Type B pancreatic cell (in vitro differentiated cells): ENCODE measurements at places on chromosomes 3 and 15. TPM values are rescaled to one million over a fixed set of nuclear protein-coding genes. Genes with fewer than 3 reads are reported as not detected.

GRCh38 chr3:112375117-112375516 is 42.2 kb downstream of the CD200 start:
- no peak for DNase-seq

DNA sequence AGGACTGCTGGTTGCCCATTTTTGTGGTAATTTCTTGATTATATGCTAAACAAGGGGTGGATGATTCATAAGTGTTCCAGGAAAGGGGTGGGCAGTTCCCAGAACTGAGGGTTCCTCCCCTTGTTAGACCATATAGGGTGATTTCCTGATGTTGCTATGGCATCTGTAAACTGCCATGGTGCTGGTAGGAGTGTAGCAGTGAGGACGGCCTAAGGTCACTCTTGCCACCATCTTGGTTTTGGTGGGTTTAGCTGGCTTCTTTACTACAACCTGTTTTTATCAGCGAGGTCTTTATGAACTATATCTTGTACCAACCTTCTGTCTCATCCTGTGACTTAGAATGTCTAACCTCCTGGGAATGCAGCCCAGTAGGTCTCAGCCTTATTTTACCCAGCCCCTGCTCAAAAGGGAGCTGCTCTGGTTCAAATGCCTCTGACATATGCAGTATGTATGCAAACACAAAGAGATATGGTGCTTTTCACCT is 46.2 kb downstream of the C3orf38 start:
- no peak for DNase-seq

The ISY1 gene
- total RNA-seq = 33.2 and 35.6 TPM in 2 replicates

The SPATA12 gene
- total RNA-seq = not detected in 2 replicates

GRCh38 chr3:102189956-102190723 is 244.7 kb upstream of the ZPLD1 start:
- no peak for DNase-seq

DNA sequence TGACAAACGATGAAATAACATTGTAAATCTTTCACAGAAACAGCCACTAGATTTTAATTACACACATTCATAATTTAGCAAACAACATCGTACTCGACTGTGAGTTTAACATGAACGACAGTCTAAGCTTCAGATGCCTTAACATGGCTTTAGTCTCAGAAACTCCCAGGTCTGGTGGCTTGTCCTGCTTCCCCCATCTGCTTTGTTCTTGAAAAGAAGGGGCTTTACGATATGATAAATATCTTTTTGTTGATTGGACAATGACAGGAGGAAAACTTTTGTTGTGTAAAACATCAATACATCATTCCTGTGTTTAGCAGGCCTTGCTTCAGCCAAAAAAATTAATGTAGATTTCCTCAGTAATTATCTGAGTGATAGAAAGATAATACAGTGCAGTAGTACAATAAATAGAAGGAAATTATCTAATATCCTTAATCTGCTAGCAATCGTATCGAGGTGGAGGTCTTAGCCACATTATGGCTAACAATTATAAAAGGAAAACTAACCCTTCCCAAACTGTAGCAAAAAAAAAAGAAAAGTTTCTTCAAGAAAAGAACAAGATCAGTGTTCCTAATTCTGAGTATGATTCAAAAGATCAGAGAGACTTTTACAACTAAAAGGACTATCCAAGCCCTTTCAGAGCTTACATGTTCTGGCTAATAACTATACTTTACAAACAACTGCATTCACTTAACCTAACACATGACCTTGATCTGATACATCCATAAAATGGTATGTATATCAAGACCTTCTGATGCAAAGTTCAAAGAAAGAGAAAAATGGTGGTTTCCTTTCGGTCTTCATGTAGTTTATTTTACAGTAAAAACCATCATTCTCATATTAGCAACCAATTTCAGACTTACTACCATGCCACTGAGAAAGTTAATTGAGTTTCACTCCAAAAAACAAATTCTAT is 535.7 kb downstream of the FOXP1 start:
- no peak for DNase-seq

The ZNF385D gene
- 2.2 and 7.5 TPM in 2 replicates for total RNA-seq

- no peak for DNase-seq
Observed at GRCh38 chr3:27900316-27900715, 178.2 kb upstream of the EOMES start.

DNA sequence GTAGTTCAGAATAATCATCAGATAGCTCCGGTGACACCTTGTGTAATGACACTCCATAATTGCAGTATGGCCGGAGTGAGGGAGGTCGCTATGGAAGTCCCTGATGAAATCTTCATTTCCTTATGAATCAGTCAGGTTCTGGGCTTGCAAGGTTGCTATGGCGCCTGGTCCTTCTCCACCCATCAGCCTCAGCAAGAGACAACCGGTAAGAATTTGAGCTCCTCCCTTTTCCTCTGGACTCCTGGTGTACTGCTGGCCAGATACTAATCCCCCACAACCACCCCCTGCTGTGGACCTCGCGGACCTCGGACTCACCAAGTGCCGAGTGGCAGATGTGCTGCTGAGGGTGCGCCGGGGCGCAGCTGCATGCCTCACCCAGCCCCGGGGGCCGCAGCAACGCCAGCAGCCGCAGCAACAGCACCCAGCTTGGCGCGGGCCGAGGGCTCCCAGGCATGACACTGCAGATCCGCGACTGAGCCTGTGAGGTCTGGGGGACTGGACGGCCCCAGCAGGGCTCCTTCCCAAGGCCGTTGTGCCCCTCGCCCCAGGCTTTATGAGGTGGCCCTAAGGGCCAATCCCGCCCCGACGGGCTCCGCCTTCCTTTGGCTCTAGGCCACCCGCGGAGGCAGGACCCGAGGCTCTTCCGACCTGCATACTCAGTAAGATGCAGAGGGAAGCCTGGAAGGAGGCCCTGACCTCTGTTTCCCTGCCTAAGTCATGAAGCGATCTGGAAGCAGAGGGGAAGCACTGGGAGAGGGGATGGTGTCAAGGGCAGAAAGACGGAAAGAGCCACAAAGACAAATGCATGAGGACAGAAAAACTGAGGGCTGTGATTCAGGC is at the start of gene TIMP4:
TIMP4 (minus strand) TSS at position 526 of the 840 bp plus-strand sequence; CDS start at position 454, 72 bp downstream.
- peak; percentile 71 for DNase-seq

- no peak for DNase-seq
Observed at GRCh38 chr3:122365073-122365472, 18.0 kb downstream of the MIX23 start.

DNA sequence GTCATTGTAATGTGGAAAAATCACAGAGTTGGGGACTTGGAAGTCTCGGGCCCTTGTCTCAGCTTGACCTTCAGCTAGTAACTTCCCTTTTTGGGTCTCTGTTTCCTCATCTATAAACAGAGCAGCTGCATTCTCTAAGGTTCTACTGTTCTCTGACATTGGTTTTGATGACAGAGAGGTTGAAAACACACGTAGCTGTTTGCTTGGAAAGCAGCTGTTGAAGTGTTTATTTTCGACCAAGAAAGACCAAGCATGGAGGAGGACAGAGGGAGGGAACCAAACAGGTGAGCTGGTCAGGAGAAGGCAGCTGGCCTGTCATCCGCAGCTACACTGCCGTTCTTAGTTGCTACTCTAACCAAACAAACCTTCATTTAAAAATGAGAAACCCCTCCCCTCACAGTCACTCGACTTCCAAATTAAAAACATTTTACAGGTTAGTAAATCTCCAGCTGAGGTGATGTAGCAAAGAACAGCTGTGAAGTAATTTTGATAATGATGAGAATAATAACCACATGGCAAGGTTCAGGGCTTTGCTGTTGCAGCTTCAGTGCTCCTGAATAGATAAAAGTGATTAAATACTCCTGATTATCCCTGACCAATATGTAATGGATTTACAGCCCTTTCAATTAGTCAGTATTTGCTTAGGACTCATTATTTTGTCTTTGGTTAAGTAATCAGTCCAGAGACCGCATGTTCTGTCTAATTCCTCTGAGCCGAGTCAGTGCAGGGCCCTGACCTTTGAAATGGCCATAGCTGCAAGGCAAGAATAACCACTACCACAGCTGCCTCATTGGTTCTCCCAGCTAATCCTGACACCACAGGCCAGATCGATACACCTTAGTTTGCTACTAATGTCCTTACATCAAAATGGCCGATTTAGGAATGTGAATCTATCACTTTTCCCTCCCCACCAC is 65.3 kb downstream of the MEIS2 start:
- no peak for DNase-seq

The CFAP20DC gene
- total RNA-seq = 4.7 and 5.2 TPM in 2 replicates

The ROBO2 gene
- 8.4 and 22.7 TPM in 2 replicates for total RNA-seq

- DNase-seq = no peak
Observed at GRCh38 chr3:117399311-117400078, 689.9 kb downstream of the TUSC7 start.

DNA sequence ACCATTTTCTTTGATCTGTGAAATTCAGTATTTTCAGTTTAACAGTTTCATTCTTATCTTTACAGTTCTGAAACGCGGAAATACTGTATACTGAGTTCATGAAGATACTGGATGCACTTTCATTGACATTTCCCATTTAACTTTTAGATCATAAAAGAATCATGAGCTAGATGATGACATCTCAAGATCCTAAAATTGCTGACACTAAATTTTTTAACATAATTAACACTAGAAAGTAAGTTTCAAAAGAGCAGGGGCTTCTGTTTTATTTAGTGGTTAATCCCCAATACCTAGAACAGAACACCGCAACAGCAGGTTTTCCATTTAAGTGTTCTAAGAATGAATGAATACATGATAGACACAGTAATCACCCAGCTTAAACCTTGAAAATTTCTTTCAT is 54.2 kb downstream of the SHQ1 start:
- DNase-seq = no peak

The UPK1B gene
- total RNA-seq = 49.2 and 105 TPM in 2 replicates

- no peak for DNase-seq
Observed at GRCh38 chr15:44023176-44023575, 171.9 kb downstream of the FRMD5 start.

The RASL12 gene
- total RNA-seq = 0.33 and 4.0 TPM in 2 replicates

The PCSK6 gene
- total RNA-seq = 5.4 and 6.5 TPM in 2 replicates

- DNase-seq = no peak
Observed at GRCh38 chr15:77546050-77546501, 86.6 kb downstream of the LINGO1 start.

DNA sequence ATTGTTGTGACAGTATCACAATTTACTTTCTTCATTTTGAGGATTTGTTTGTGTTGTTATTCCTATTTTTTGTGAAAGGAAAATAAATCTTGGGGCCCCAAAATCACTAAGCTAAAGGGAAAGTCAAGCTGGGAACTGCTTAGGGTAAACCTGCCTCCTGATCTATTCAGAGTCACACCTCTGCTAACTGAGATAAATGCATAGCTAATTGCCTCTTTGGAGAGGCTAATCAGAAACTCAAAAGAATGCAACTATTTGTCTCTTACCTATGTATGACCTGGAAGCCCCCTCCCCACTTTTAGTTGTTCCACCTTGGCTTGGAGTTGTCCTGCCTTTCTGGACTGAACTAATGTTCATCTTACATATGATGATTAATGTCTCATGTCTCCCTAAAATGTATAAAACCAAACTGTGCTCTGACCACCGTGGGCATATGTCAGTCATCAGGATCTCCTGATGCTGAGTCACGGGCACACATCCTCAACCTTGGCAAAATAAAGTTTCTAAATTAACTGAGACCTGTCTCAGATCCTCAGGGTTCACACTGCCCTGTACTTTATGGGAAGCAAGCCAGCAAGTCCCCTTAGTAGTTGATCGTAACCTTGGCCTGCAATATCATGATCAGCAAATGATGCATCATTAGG is 523.2 kb upstream of the GOLIM4 start:
- no peak for DNase-seq

- no peak for DNase-seq
Observed at GRCh38 chr3:104040896-104041295, 1325.8 kb upstream of the ALCAM start.

The RAB7A gene
- 157 and 216 TPM in 2 replicates for total RNA-seq

DNA sequence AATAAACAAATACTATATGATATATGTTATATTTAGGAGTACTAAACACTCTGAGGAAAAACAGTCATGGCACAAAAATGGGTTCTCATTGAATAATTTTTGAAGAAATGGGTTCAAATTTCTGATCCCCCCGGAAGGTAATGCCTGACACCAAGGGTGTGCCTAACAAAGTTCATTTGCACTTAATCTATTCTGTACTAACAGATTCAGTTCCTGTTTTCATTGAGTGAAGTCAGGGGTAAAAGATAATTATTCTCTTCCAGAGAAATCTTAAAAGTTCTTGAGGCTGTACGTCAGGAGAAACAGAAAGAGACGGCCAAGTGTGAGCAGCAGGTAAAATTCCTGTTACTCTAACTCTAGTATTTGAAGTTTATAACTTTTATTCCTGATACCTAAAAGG is 34.5 kb upstream of the TMEM42 start:
- DNase-seq = no peak

DNA sequence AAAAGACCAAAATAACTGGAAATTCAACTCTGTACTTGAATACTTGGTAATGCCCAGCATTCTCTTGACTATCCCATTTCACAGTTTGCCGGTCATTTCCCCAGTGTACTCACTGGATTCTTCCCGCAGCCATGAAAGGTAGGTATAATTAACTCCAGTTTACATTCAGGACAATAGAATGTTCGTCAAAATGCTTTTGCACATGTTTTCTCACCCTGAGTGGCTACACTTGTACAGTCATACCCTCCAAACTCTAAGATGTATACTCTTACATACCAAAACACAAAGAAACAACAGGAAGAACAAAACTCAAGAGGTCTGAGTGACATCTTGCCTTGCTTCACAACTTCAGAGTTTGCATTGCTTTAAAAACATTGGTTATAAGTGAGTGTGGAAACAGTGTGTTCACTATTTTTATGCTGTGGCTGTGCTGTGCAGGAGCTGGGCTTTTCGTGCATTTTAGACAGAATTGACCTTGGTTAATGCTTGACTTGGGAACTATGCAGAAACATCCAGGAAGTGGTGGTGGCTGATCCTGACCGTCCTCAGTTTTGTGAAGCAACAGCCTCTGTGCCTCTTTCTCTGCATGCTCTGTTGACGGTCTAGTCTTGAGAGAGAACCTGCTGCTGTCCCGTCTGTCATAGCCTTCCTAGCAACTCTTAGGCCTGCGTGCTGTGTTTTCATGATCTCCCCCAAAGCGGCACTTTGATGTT is 90.5 kb downstream of the IGF1R start:
- DNase-seq = no peak

DNA sequence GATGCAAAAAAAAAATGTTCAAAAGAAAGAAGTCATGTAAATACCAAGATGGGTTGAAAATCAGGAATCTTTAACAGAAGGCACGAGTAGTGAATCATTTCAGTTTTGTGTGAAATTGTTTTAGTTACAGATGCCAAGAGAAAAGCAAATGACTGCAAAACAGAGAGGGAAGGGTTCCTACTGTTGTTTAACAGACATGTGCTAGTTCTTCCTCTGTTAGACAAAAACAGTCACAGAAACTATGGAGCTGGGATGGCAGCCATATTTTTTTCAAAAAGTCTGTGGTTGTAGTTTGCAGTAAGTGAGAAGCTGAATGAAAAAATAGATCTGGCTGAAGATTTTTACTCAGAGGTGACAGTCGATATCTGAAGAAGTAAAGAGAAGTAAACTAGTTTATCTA is 511.9 kb downstream of the ZIC1 start:
- no peak for DNase-seq

DNA sequence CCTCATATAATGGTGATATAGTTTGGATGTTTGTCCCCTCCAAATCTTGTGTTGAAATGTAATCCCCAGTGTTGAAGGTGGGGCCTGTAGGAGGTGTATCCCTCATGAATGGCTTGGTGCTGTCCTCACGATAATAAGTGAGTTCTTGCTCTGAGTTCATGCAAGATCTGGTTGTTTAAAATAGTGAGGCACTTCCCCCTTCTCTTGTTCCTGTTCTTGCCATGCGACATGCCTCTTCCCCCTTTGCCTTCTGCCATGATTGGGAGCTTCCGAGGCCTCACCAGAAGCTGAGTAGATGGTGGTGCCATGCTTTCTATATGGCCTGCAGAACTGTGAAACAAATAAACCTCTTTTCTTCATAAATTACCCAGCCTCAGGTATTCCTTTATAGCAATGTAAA is 39.2 kb downstream of the REC114 start:
- DNase-seq = no peak

The TTLL13 gene
- 0.58 TPM in 1 of 2 replicates, not detected in the other for total RNA-seq

- DNase-seq = no peak
Observed at GRCh38 chr15:84960391-84961113, 21.1 kb upstream of the PDE8A start.
